ENCODE measurements at places on chromosomes 2 and 18.

- no peak for DNase-seq
These were observed 352.7 kb upstream of the SLC39A10 start for GRCh38 chr2:195304310-195304709.

DNA sequence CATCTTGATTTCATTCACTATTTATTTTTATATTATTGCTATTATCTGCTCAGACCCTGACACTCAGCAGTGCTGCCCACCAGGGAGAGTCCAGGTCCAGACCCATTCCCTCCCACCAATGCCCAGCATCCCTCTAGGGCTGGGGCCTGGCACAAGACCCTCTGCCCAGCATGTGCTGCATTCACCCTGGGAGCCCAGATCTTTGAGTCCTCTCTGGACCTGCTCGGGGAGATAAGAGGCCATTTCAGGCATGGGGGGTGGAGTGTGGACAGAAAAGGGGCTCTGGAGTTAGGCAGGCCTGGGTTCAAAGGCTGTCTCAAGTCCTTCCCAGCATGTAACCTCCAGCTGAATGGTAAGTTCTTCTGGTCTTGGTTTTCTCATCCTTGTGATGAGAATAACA lies 209.6 kb downstream of the CYP26B1 start:
- DNase-seq: no peak

DNA sequence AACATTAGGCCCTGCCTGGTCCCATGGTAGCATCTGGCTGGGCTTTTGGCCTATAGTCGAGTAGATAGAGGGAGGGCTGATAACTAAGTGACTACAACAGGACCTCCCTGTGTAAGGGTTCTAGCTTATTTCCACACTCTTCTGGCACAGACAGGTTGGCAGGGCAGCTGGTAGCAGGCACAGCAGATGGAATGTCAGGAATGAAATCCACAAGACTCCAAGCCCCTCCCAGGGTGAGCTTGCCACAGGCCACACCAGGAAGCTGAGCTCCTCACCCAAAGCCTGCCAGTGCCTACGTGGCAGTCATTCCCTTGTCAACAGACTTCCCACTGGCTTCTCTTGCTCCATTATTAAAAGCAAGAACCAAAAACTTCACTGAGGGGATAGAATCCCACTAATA lies 20.7 kb upstream of the C1QL2 start:
- no peak for DNase-seq

- DNase-seq: no peak
These were observed 7.3 kb downstream of the FOSL2 start for GRCh38 chr2:28399956-28400355.

DNA sequence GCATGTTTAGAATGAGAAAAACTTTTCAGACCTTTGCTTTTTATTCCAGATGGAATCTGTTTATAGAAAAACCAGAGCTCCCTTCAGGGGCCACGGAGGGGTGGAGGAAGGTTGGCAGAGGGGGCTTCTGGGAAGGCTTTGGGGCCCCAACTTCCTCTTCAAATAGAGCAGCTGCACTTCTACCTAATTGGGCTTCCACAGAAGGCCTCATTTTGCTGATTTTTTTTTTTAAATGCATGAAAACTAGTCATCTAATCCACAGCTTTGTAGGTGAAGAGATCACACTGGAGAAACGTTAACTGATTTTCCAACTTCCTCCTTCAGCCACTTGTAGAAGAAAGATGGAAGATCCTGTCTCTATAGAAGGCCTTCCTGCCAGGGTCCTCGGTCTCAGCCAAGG lies 181.8 kb downstream of the BCL11A start:
- no peak for DNase-seq

GRCh38 chr2:79082987-79083386 lies 4.8 kb downstream of the REG1B start:
- DNase-seq: no peak

DNA sequence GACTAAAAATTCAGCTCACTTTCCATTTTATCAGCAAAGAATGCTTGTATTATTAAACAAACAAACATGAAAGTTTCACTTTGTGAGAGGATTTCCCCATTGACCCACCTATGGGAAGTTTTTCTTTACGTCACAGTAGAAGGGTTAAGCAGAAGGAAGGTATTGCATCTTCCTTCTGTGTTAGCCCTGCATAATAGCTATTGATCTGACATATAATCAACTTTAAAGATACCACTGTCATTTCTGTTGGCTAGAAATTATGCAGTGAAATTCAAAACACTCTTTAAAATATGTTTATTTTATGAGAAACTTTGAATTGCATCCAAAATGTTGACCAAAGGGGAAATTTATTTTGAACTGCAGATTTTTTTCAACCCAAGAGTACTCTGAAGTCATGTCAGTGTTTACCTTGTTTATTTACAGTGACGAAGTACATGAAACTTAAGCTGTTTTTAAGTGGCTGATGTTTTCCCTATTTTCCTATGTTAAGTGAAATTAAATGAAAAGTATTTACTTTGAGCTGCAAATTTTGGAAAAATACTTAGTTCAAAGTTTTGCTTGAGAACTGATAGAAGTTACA lies 566.4 kb downstream of the ZEB2 start:
- no peak for DNase-seq

- DNase-seq: no peak
These were observed 293.0 kb downstream of the KCNS3 start for GRCh38 chr2:18171191-18172139.

DNA sequence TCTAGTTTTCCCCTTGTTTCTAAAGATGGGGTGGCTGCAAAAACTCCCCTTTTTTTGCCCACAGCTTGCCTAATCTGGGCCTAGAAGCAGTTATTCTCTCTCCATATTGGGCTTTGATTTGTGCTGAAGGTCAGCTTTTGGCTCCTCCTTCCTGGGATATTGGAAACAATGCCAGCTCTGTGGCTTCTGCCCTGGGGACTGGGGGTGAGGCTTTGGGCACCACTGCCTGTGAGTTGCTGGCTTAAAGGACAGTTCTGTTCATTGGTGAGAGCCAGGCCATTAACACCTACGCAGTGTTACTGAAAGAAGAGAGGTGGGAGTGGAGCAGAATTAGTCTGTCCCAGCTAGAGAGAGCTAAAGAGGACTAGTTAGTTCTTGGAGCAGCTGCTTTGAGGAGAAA lies 4.3 kb downstream of the UBXN2A start:
- DNase-seq: no peak

DNA sequence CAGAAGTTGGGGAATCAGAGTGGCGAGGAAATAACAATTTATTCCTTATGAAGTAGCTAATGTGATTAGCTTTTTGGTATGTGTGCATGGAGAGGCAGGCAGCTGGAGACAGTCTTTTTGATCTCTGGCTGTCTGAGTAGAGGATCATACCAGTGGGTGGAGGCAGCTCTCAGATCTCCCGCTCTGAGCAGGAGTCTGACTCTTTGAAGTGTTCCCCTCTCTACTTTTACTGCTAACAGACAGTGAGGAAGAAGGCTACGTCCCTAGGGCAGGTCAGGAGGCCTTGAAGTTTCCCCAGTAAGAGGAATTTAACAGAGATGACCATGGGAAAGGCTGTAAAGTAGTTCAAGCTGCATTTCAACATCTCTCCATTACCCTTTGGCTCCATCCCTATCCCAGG lies 111.9 kb upstream of the REG3A start:
- no peak for DNase-seq

- peak; percentile 27 for DNase-seq
These were observed 5.0 kb downstream of the RNF144A start for GRCh38 chr2:6922201-6922656.

DNA sequence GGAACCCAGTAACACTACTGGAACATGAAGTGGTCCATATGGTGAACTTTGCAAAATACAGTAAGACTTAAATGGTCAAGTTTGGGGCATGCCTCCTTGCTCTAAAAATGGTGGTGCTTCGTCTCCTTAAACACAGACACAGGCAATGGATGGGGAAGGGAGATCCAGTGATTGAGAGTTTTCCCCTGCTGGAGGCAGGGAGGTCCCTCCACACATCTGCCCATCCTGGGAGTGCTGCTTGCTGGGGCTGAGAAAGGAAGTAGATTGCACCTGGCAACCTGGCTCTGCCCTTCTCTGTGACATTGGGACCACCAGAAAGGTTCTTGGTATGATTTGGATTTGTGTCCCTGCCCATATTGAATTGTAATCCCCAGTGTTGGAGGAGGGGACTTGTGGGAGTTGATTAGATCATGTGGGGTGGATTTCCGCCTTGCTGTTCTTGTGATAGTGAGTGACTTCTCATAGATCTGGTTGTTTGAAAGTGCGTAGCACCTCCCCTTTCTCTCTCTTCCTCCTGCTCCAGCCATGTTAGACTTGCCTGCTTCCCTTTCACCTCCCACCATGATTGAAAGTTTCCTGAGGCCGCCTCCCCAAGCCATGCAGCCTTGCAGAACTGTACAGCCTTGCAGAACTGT lies 35.4 kb upstream of the SKOR2 start:
- DNase-seq: no peak

DNA sequence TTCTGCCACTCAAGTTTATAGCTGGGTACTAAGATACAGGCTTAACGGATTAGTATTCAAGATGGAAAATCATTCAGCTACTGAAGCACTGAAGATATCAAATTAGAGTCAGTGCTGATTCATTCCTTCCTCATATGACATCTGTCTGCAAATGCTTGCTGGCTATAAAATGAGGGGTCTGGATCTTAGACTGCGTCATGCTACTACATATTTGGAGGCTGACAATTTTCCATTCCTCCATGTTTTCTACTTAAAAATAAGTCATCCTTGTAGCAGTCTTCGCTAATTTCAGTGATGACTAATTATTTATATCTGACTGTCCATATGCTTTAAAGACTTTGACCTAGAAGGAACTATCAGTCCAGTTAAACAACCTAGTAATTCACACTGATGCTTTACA lies 233.4 kb downstream of the RIT2 start:
- no peak for DNase-seq

Measured in CD4-positive, alpha-beta T cell treated with Interleukin-6 for 4 hours (primary cell).